AG09319 (cell line): ENCODE measurements at places on chromosomes 13 and 19.

GRCh38 chr19:18043676-18044075 is 35.7 kb downstream of the ARRDC2 start:
- DNase-seq = no peak

GRCh38 chr19:40608240-40608621 is 7.1 kb downstream of the LTBP4 start:
- no peak for DNase-seq

- DNase-seq = no peak
These were observed 4.8 kb upstream of the WDR18 start for GRCh38 chr19:979318-979741.

DNA sequence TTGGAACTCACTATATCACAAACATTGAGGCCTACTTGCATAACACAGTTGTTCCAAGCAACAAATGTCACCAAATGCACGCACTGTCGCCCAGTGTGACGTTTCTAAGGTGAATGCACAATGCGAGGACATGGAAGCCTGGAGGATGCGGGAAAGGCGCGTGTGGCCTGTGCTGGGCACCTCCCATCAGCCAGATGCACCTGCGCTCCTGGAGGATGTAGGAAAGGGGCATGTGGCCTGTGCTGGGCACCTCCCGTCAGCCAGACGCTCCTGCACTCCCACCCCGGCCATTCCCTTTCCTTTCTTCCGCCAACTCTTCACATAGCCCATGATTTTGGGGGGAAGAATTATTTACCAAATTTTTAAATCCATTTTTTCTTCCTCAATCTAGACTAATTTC is 202.4 kb upstream of the SOX1 start:
- no peak for DNase-seq

DNA sequence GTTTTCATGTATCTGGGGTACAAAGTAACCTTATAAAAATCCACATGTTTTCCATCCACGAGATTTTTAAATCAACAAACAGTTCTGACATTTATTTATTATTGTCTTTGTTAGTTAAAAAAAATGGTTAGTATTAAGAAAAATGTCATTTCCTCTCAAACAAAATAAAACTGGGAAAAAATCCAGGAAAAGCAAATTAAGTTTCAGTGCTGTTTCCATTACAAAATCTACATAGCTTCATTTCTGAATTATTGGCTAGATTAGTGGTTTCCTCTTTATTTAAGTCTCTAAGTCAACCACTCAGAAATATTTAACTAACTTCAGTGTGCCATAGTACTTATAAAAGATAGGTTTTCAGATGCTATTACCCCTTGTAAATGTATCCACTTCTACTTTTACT is 49.1 kb downstream of the MZT1 start:
- DNase-seq = no peak

- DNase-seq = no peak
These were observed 14.3 kb upstream of the HSPH1 start for GRCh38 chr13:31175847-31176532.

DNA sequence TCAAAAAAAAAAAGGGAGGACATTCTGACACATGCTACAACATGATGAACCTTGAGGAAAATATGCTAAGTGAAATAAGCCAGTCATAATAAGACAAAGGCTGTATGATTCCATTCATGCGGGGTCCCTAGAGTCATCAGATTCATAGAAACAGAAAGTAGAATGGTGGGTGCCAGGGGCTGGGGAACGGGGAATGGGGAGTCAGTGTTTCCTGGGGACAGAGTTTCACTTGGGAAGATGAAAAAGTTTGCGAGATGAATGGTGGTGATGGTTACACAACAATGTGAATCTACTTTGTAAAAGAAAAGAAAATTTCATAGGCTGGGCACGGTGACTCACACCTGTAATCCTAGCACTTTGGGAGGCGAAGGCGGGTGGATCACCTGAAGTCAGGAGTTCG is 6.1 kb upstream of the CLEC4G start:
- DNase-seq = no peak

DNA sequence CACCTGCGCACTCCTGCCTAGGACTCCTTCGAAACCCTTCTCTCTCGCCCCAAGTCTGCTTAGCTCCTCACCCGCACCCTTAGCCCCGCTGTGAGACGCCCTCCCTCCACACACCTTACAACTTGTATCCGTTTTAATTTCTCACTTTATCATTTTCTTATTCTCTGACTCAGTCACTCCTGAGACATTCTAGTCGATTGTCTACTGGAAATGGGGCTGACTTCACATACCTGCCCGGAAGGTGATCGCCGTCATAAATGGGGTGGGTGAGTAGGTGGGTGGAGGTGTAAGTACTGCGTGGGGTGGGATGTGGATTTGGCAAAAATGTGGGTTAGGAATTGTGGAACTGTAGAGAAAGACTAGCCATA is 714 bp downstream of the NDFIP2 start:
- no peak for DNase-seq

DNA sequence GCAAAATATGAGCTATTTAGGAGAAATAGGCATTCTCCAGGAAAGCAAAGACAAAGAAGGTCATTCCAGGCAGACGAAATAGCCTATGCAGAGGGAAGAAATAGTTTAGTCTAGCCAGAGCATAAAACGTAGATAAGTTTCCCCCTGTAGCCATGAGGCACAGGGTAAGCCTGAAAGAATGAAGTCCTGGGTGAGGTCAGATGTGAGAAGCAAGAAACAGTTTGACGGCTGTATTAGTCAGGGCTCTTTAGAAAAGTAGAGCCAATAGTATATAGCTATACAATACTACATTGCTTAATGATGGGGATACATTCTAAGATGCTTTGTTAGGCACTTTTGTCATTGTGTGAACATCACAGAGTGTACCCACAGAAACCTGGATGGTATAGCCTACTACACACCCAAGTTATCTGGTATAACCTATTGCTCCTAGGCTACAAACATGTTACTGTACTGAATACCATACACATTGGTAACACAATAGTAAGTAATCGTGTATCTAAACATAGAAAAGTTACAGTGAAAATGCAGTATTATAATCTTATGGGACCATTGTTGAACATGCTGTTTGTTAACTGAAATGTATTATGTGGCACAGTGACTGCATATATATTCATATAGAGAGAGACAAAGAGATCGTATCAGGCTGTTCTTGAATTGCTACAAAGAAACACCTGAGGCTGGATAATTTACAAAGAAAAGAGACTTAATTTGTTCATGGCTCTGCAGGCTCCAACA is 59.3 kb upstream of the WDFY2 start:
- no peak for DNase-seq
